Airway epithelial cell (primary cell): ENCODE measurements at places on chromosomes 13 and 19. TPM values are rescaled to one million over a fixed set of nuclear protein-coding genes. Genes with fewer than 3 reads are reported as not detected.

Gene F10
- 0.21 TPM in 1 of 2 replicates, not detected in the other for total RNA-seq

Gene RASGRP4
- not detected in 2 replicates for total RNA-seq

Gene CEACAM6
- total RNA-seq, result 25.0 and 35.1 TPM in 2 replicates

Gene POLRMT
- total RNA-seq, result 35.1 and 38.7 TPM in 2 replicates

Gene C19orf73
- 4.0 and 11.2 TPM in 2 replicates for total RNA-seq

Gene KLK14
- total RNA-seq, result not detected in 2 replicates

Gene ACP5
- total RNA-seq, result 12.5 and 13.6 TPM in 2 replicates

Gene TEKTIP1
- total RNA-seq, result not detected in 2 replicates

Gene SPINT2
- 1,012 and 1,188 TPM in 2 replicates for total RNA-seq

Gene TPTE2
- total RNA-seq, result not detected in 2 replicates

Gene TTC9B
- total RNA-seq, result not detected in 2 replicates

Gene C1QTNF9
- not detected in 2 replicates for total RNA-seq

Gene ZNF576
- 10.9 and 12.2 TPM in 2 replicates for total RNA-seq

Gene TEX26
- not detected in 2 replicates for total RNA-seq

Gene KCNN1
- total RNA-seq, result not detected in 2 replicates

Gene IFNL1
- total RNA-seq, result not detected in 2 replicates

Gene TSSK6
- total RNA-seq, result 0.79 and 2.1 TPM in 2 replicates

Gene C19orf85
- total RNA-seq, result not detected in 2 replicates

Gene BABAM1
- total RNA-seq, result 69.9 and 76.7 TPM in 2 replicates

Gene WDR88
- not detected in 2 replicates for total RNA-seq

Gene ATXN8OS
- not detected in 2 replicates for total RNA-seq

Gene SERPINE3
- total RNA-seq, result not detected in 2 replicates

Gene METTL21C
- total RNA-seq, result not detected in 2 replicates
